ENCODE measurements at places on chromosomes 3 and 15. TPM values are rescaled to one million over a fixed set of nuclear protein-coding genes. Genes with fewer than 3 reads are reported as not detected.
A peak's percentile ranks its signal among the peaks of the same experiment; 100 is the strongest.

DNA sequence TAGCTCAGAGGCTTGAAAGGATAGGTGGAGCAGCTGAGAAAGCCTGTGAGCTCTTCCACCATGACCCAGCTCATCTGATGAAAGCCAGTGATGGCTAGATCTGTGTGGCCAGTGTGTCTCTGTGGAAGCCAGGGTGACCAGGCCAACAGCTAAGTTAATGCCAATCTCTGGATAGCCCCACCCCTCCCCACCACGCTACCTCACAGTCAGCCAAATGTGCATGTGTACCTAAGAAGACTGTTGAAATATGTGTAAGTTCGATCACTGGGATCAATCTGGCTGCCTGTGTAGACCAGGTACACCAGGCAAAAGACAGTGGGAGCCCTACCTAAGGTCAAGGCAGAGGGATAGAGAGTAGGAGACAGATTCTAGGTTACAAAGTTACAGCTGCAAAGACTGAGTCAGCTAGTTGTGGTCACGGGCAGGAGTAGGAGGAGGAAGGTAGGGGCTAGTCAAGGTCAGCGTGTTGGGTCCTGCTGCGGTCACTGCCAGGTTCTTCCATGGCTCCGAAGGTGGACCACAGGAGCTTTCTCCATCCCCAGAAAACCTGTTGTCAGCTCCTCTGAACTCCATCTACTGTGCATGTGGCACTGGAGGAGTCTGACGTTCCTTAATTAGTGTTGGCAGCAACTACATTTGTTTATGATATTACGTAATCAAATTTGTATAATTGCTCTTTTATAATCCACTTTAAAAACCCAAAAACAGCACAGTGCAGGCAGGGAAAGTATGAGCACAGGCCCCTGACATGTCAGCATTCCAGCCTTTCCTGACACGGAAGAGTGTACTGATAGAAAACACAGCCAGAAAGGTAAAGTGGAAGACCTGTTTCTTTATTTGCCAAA lies 318.0 kb downstream of the CLSTN2 start:
- no peak overlapping the region for H3K27ac ChIP-seq
- H3K4me1 ChIP-seq = no peaks in the 10 kb centered on the region
- no peak for DNase-seq
- no peak overlapping the region for H3K4me3 ChIP-seq
- no peaks in the 10 kb centered on the region for H3K36me3 ChIP-seq
- H3K27me3 ChIP-seq = peaks cover 2% of the 10 kb centered on the region

DNA sequence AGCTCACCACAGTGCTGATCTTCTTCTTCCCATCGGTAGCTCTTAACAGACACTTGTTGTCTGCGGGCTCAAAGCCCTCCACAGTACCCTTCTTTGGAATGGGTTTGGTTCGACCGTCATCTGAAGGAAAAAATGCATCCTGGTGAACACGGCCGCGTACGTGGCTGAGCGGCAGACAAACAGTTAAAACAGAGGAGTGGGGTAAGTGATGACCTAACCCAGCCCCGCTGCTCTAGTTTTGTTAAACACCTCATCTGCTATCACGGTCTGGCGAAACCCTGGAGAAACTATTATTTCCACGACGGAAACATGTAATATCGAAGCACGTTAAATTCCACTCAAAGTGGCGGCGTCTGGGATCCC lies 725 bp downstream of the SRP14 start:
- peaks cover 40% of the 10 kb centered on the region for H3K36me3 ChIP-seq
- no peaks in the 10 kb centered on the region for H3K27me3 ChIP-seq
- peaks cover 37% of the 10 kb centered on the region for H3K4me1 ChIP-seq

PIERCE2 gene
- total RNA-seq = not detected

RASL12 gene
- not detected for total RNA-seq

CHST2 gene
- 6.4 TPM for total RNA-seq

DNA sequence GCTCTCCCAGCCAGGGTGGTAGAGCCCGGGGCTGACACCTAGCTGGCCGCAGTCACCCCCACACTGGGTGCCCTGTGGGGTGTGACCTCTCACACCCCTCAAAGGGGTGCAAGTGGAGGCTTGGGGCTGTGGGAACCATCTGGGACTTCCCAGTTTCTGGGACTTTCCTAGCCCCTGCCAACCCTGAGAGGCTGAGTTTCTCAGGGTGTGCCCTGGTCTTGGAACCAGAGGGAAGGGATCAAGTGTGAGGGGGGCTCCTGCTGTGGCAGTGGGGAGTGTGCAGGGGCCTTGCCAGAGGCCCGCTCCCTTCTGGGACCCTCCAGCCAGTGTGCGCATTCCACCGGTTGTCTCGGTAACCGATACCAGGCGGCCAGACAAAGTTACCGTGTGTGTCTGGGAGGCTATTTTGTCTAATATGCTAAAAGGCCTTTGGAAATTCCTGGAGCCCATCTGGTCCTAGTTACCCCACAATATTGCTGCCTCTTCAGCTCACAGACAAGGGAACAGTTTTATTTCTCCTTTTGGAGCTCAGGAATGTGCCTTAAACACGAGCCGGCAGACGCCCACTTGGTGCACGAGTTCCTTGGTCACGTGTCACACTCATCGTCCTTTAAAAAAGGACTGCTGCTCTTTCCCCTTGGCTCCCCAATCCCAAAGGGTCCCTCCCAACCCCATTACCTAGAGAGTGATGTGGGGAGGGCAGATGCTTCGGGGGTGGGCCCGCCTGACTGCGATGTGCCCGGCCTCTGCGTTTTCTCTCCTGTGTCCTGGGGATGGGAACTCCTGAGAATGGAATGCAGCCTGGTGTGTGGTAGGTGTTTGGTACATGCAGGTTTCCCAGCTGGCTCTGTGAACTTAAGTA lies 33.2 kb downstream of the HDAC11 start:
- no peaks in the 10 kb centered on the region for H3K27me3 ChIP-seq
- no peak overlapping the region for H3K4me3 ChIP-seq
- H3K36me3 ChIP-seq = no peaks in the 10 kb centered on the region
- no peak overlapping the region for H3K27ac ChIP-seq
- H3K4me1 ChIP-seq = no peaks in the 10 kb centered on the region

DNA sequence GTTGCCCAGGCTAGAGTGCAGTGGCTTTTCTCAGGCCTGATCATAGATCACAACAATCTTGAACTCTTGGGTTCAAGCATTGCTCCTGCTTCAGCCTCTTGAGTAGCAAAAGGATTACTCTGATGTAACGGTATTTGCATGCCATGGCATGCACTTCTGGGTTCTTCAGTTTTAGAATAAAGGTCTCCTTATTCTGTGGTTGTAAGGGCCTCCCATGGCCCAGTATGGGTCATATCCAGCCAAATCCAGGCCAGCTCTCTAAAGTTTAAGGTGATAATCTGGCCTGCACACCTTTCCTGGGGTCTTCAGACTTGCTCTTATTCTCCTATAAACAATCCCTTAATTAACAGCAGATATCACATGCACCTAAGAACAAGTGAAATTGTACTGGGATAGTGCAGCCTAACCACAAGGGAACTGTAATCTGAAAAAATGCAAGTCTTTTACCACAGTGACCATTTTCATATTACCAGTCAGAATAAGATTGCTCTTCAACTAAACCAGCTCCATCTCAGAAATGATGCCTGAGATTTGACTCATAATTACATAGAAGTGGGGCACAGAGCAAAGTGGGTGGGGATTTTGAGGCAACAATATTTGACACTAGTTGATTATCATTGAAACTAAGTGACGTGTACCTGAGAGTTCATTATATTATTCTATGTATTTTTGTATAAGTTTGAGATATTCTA lies 25.4 kb downstream of the COMMD2 start:
- no peaks in the 10 kb centered on the region for H3K36me3 ChIP-seq
- H3K4me3 ChIP-seq = no peak overlapping the region
- no peak for DNase-seq
- H3K27me3 ChIP-seq = peaks cover 14% of the 10 kb centered on the region
- H3K27ac ChIP-seq = no peak overlapping the region

DNA sequence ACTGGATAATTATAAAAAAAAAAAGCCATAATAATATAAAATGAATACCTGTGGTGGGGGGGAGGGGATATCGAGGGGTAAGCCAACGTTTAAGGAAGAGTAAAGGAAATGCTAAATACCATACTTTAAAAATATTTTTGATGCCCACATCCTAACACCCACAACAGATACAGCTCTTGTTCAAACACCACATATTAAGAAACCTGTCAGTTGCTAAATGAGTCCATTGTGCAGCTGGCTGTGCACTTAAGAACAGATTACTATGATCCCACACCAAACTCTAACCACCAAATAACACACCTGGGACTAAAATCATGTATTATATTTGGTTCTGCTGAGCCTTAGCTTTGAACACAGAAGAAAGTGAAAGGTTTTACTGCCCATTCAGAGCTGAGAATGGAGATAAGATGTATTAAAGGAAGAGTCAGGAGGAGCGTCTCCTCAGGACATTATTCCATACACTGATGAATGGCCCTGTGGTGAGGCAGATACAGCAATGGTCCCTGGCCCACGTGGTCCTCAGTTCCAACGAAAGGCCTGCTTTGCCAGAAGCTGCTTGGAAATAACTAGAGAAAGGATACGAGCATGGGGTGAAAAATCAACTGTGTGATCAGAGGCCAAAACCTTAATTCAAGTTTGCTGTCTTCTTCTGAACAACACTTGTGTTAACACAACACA lies 515.4 kb downstream of the FOXP1 start:
- H3K36me3 ChIP-seq = peaks cover 6% of the 10 kb centered on the region
- peak overlapping the region; percentile 64 for H3K27ac ChIP-seq
- no peak for DNase-seq
- peaks cover 47% of the 10 kb centered on the region for H3K4me1 ChIP-seq
- no peaks in the 10 kb centered on the region for H3K27me3 ChIP-seq

GRCh38 chr3:195768831-195769303 lies 42.9 kb downstream of the MUC4 start:
- no peak for DNase-seq
- no peak overlapping the region for H3K4me3 ChIP-seq
- H3K4me1 ChIP-seq = no peaks in the 10 kb centered on the region
- no peak overlapping the region for H3K27ac ChIP-seq
- no peaks in the 10 kb centered on the region for H3K36me3 ChIP-seq

DNA sequence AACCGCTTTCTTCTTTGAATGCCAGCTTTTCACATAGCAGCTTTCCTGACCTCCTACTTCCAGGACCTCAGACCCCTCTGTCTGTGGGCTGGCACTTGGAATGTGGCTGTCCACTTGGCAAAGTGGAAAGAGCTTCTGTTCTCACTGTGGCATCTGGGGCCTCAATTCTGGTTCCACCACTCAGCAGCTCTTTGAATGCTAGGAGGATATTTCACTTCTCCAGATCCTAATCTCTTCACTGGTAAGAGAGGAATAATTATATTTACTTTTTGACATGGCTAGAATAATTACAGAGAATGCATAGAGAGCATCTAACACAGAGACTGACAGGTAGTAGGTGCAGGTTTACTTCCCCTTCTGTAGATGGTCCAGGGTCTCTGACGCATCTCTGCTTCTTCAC lies 405.9 kb downstream of the LPP start:
- peaks cover 15% of the 10 kb centered on the region for H3K4me1 ChIP-seq
- no peak for DNase-seq
- H3K27ac ChIP-seq = no peak overlapping the region
- H3K27me3 ChIP-seq = no peaks in the 10 kb centered on the region

UBL7 gene
- total RNA-seq = 53.5 TPM

GRCh38 chr3:11084098-11084497 lies 70.2 kb upstream of the HRH1 start:
- no peaks in the 10 kb centered on the region for H3K36me3 ChIP-seq
- H3K27me3 ChIP-seq = peaks cover 4% of the 10 kb centered on the region
- DNase-seq = peak; percentile 47
- H3K27ac ChIP-seq = no peak overlapping the region
- no peak overlapping the region for H3K4me3 ChIP-seq
- H3K4me1 ChIP-seq = no peaks in the 10 kb centered on the region

SAMD7 gene
- total RNA-seq = not detected

GRCh38 chr3:133747907-133748639 lies 1.9 kb downstream of the TF start:
- no peak overlapping the region for H3K27ac ChIP-seq
- DNase-seq = no peak
- H3K27me3 ChIP-seq = peaks cover 35% of the 10 kb centered on the region
- H3K4me1 ChIP-seq = no peaks in the 10 kb centered on the region

IQCF5 gene
- total RNA-seq = not detected

THSD4 gene
- not detected for total RNA-seq

TBC1D5 gene
- 39.0 TPM for total RNA-seq

GNAT1 gene
- not detected for total RNA-seq

DNA sequence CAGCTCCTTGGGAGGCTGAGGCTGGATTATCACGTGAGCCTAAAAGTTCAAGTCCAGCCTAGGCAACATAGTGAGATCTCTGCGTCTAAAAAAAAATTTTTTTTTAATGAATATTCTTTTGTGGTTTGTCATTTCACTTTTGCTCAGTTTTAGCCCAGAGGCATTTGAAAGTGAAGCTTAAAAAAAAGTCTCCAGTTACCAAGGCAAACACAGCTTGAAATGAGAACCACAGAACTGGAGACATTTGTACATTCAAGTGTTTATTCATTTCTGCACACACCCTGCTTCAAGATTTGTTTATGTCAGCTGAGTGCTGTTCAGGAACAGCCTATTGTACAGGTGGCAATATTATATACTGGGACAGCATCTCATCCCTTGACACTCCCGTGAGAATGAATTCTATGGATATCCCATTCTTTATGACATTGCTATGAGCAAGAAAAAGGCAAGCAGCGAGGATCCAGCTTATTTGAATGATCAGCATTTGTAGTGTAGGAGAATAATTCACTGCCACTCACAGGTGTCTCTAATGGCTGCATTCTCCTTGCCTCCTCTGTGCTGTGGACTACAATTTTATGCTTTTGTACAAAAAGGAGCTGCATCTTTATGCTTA lies 444.8 kb upstream of the GRM7 start:
- H3K4me3 ChIP-seq = no peak overlapping the region
- H3K36me3 ChIP-seq = no peaks in the 10 kb centered on the region
- H3K27me3 ChIP-seq = no peaks in the 10 kb centered on the region
- H3K27ac ChIP-seq = no peak overlapping the region
- no peaks in the 10 kb centered on the region for H3K4me1 ChIP-seq

GRCh38 chr15:97992823-97993222 lies 32.3 kb downstream of the ARRDC4 start:
- no peaks in the 10 kb centered on the region for H3K27me3 ChIP-seq
- H3K27ac ChIP-seq = no peak overlapping the region
- DNase-seq = no peak
- H3K4me3 ChIP-seq = no peak overlapping the region

DNA sequence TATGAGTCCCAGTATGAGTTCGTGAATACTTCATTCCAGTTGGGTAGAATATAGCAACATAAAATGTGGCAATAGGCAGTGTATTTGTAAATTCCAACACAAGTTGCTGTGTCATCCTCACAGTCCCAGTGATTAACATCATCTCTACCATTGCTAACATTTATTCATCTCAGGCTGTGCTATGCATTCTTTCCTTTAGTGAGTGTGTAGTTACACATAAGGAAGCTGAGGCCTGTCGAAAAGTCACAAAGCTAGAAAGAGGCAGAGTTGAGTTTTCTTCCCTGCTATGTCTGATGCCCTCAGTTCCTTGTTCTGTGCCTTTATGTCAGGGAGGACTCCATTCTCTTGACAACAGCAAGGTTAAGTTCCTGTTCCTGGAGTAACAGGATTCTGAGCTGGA lies 96.4 kb downstream of the FNDC3B start:
- H3K36me3 ChIP-seq = peaks cover 13% of the 10 kb centered on the region
- no peak for DNase-seq
- no peaks in the 10 kb centered on the region for H3K27me3 ChIP-seq
- peak overlapping the region; percentile 11 for H3K27ac ChIP-seq
- no peak overlapping the region for H3K4me3 ChIP-seq
- H3K4me1 ChIP-seq = peaks cover 57% of the 10 kb centered on the region

ZPLD1 gene
- not detected for total RNA-seq

DAPK2 gene
- total RNA-seq = 4.3 TPM

- H3K27ac ChIP-seq = no peak overlapping the region
- no peak for DNase-seq
- no peaks in the 10 kb centered on the region for H3K36me3 ChIP-seq
- H3K4me3 ChIP-seq = no peak overlapping the region
These were observed 32.5 kb downstream of the OR5H15 start for GRCh38 chr3:98199020-98199419.

SI gene
- not detected for total RNA-seq
